ENCODE measurements at places on chromosomes 5 and 9. TPM values are rescaled to one million over a fixed set of nuclear protein-coding genes. Genes with fewer than 3 reads are reported as not detected.

The AQP3 gene
- total RNA-seq, result 9.6 TPM

The GFRA3 gene
- not detected for total RNA-seq

The DCTN4 gene
- 45.0 TPM for total RNA-seq

GRCh38 chr9:27179245-27179865, 70.3 kb downstream of the TEK start:
- H3K27ac ChIP-seq, result no peak overlapping the region
- no peaks in the 10 kb centered on the region for H3K27me3 ChIP-seq
- H3K4me3 ChIP-seq, result no peak overlapping the region
- no peak for DNase-seq
- H3K4me1 ChIP-seq, result peaks cover 32% of the 10 kb centered on the region
- H3K36me3 ChIP-seq, result no peaks in the 10 kb centered on the region

- peaks cover 15% of the 10 kb centered on the region for H3K4me1 ChIP-seq
- peak; percentile 8 for DNase-seq
- H3K4me3 ChIP-seq, result no peak overlapping the region
- no peaks in the 10 kb centered on the region for H3K36me3 ChIP-seq
These were observed 58.7 kb upstream of the ERBIN start for GRCh38 chr5:65867542-65868195.

GRCh38 chr9:105257809-105258208, 13.4 kb downstream of the SLC44A1 start:
- no peak overlapping the region for H3K4me3 ChIP-seq
- H3K27me3 ChIP-seq, result no peaks in the 10 kb centered on the region
- H3K27ac ChIP-seq, result no peak overlapping the region
- H3K36me3 ChIP-seq, result no peaks in the 10 kb centered on the region
- DNase-seq, result no peak

DNA sequence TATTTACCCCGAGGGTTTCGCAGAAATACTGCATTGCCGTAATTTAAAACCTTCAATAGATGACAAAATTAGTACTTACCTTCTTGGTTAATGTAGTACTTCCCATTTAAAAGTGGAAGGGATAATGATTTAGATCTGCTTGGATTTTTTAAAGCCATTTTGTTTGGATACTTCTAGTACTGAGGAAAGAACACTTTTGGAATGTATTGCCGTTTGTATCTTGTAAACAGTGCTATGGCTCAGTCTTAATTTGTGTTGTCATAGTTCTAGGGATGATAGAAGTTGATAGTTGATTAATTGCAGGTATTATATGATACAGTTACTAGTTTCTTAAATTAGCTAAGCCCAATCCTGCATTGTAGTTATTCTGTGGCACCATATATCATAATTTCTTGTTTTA, 33.1 kb downstream of the TNPO1 start:
- DNase-seq, result no peak
- peak overlapping the region; percentile 78 for H3K4me3 ChIP-seq
- H3K27me3 ChIP-seq, result no peaks in the 10 kb centered on the region
- no peak overlapping the region for H3K27ac ChIP-seq
- peaks cover 31% of the 10 kb centered on the region for H3K36me3 ChIP-seq

DNA sequence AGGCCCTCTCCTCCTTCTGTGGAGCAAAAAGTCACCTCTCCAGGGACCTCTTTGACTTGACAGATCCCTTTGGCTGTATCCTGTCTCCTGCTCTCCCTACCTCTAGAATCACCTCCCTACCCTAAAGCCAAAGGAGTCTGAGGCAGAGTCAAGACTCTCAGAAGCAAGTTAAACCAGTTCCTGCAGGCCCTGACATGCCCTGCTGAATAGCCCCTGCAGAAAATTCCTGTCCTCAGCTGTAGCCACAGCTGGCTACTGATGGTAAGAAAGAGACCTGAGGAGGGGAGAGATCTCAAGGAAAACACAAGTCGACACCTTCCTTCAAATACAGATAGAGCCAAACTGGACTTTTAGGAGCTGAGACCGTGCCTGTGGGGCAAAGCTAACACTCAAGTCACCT, 23.7 kb upstream of the UBAP2 start:
- H3K36me3 ChIP-seq, result no peaks in the 10 kb centered on the region
- peak overlapping the region; percentile 9 for H3K27ac ChIP-seq
- H3K4me1 ChIP-seq, result peaks cover 26% of the 10 kb centered on the region
- H3K27me3 ChIP-seq, result no peaks in the 10 kb centered on the region

DNA sequence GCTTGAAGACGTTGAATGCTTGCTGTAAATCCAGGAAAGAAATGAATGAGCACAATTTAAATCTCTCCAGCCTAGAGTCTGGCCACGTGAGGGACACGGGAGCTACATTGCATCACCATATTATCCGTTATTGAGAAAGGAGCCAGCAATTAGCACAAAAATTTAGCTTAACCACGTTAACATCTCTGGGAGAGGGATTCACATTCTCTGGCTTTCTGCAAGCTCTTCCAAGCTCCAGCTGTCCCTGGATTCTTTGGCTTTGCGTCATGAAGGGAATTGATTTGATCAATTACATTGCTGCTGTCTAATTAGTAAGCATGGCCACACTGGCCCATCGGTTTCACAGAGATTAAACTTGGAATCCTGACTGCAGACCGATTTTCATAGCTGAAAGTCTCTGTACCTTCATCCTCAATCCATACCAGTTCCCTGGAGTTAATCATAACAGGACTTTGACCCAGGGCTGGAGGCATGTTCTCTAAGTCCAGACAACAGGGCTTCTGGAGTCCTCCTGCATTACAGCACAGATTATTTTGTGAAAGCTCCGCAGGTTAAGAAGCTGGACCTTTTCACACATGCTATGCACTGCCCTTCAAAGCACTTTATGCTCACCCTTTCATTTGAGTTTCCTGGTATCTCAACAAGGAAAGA, 31.6 kb downstream of the ADRA1B start:
- H3K4me1 ChIP-seq, result no peaks in the 10 kb centered on the region
- H3K4me3 ChIP-seq, result no peak overlapping the region
- no peaks in the 10 kb centered on the region for H3K36me3 ChIP-seq
- H3K27ac ChIP-seq, result no peak overlapping the region

- no peaks in the 10 kb centered on the region for H3K36me3 ChIP-seq
- peaks cover 5% of the 10 kb centered on the region for H3K4me1 ChIP-seq
- no peak overlapping the region for H3K27ac ChIP-seq
- H3K4me3 ChIP-seq, result no peak overlapping the region
- no peaks in the 10 kb centered on the region for H3K27me3 ChIP-seq
These were observed 2.6 kb downstream of the PTRH1 start for GRCh38 chr9:127712867-127713266.

DNA sequence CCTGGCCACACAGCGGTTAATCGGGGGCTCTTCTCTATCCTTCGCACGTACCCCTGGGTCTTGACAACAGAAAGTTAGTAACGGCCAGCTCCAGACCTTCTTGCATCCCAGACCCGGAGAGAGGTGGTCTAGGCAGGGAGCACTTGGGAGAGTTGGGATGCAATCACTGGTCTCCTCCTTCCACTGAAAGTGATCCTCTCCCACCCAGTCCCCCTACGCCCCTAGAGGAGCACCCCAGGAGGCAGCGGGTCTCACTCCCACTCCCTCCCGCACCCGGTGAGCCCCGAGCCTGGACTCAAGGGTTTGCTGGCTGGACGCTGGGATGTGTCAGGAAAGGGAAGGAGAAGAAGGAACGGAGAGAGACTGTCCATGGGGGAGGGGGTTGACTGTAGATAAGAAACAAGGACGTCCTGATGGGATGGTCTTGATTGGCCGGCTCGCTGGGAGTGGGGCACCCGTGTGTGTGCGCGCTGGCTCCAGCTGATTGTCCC, 2.0 kb downstream of the RORB start:
- 0 out of 2 replicates have a peak, but pooled peaks cover 7% of the 10 kb centered on the region for H3K4me1 ChIP-seq
- H3K27me3 ChIP-seq, result peaks cover 50% of the 10 kb centered on the region
- H3K27ac ChIP-seq, result no peak overlapping the region
- DNase-seq, result no peak
- H3K4me3 ChIP-seq, result no peak overlapping the region
